NCI-H446 (cell line): ENCODE measurements at places on chromosomes 7 and 10.

DNA sequence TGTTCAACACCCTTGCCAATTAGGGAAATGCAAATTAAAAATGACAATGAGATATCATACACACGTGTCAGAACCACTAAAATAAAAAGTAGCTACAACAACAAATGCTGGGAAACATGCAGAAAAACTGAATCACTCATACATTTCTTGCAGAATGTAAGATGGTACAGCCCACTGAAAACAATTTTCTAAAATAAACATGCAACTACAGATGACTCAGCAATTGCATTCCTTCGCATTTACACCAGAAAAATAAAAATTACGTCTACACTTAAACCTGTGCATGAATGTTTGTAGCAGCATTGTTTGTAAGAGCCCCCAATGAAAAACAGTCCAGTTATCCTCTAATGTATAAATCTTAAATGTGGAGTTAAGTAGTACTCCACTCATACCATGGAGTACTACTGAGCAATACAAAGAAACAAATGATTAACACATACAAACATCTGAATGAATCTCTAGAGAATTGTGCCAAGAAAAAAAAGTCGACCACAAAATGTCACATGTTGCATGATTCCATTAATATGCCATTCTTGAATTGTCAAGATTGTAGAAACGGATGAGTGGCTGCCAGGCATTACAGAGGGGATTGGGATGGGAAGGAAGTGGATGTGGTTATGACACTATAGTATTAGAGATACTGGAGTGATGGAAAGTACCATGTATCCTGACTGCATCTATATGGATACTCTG lies 134.6 kb upstream of the NPSR1 start:
- DNase-seq, result no peak

DNA sequence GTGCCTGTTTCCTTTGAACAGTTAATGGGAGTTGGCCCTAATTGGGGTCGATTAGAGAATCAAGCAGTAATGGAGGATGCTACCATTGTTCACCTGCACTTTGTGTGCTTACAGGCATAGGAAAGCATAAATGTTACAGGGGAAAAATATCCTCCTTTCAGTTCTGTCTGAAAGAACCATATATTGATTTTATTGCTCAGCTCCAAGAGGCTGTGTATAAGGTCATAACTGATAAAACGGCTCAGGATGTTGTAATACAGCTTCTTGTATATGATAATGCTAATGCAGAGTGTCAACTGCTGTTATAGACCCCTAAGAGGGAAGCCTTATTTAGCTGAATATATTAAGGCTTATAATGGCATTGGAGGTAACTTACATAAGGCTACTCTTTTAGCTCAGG lies 32.9 kb upstream of the AKR1C2 start:
- DNase-seq, result no peak

- DNase-seq, result no peak
These were observed 155.6 kb upstream of the YAE1 start for GRCh38 chr7:39410582-39410981.

GRCh38 chr10:23359692-23360380 lies 15.2 kb upstream of the C10orf67 start:
- no peak for DNase-seq

- DNase-seq, result no peak
These were observed 128.7 kb upstream of the CXCL12 start for GRCh38 chr10:44513591-44513990.

DNA sequence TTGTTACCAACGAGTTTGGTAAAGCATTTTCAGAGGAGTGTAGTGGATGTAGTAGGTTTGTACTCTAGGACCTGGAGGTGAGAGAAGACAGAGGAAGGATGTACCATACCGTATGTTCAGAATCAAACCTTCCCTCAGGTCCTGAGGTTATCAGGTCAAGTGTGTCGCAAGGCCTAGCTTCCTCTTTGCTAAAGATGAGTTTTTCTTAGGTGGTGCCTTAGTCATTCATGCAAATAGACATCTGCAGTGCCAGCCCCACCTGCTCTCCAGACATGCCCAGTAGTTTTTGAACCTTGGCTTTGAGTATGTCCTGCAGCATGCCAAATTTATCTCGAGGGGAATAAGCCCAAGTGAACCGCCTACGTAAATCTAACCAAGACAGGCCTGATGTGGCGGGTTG lies 71.3 kb downstream of the HDAC9 start:
- peak; percentile 75 for DNase-seq

GRCh38 chr7:114930829-114931655 lies 9.1 kb downstream of the MDFIC start:
- no peak for DNase-seq

DNA sequence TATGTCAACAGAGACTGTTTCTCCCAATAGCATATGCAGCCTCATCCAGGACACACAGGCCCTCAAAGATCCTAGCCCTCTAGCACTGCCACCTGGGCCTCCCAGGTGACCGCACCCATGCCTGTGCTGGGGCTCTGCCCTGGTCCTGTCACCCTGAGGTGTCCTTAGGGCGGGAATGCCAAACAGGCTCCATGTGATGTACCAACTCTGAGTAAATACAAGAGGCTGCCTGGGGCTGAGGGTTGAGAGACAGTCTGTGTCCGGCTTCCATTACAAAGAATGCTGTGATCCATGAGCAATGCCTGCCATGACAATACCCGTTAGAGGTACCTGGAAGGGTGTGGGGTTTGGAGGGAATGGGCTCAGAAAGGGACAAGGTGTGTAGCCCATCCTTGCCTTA lies 83.0 kb upstream of the KAT6B start:
- no peak for DNase-seq

DNA sequence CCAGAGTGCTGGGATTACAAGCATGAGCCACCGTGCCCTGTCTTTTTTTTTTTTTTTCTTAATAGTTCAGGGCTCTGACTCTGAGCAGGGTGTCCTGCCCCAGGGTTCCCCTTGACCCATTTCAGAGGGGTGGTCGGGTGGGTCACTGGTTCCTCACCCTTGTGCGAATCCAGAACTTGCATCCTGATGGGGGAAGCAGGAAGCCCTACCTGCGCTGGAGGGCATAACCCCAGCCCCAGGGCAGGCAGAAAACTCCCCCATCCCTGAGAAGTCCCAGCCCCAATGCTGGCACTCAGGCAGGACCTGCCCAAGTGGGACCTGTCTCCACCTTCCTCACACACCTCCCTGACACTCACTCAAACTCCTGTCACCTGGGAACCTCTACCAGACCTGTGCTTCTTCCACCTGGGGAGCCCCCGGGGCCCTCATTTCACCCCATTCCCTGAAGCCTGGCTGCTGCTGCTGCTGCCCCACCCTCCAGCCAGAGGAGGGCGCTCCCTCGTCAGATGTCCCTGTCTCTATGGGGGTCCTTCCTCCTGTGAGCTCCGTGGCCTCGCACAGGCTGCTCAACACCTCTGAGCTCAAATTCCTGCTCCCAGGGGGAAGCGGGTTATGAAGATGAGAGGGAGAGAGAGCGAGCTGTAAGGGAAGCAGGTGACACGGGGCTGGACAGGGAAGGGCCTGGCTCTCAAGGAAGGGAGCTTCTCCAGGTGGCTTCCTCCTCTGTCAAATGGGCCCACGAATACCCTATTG lies 15.1 kb upstream of the ZNF273 start:
- DNase-seq, result no peak

- no peak for DNase-seq
These were observed 78.2 kb downstream of the NKX6-2 start for GRCh38 chr10:132707776-132708171.

DNA sequence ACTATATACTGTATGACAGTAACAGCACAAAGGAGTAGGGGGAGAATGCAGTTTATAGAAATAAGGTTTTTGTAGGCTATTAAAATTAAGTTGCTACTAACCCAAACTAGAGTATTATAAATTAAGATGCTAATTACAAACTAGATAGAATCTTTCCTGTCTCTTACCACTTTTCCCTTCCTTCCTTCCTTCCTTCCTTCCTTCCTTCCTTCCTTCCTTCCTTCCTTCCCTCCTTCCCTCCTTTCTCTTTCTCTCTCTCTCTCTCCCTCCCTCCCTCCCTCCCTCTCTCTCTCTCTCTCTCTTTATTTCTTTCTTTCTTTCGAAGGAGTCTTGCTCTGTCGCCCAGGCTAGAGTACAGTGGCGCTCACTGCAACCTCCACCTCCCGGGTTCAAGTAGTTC lies 36.4 kb upstream of the BRAF start:
- DNase-seq, result no peak

GRCh38 chr10:104873161-104873560 lies 232.1 kb downstream of the SORCS3 start:
- no peak for DNase-seq

DNA sequence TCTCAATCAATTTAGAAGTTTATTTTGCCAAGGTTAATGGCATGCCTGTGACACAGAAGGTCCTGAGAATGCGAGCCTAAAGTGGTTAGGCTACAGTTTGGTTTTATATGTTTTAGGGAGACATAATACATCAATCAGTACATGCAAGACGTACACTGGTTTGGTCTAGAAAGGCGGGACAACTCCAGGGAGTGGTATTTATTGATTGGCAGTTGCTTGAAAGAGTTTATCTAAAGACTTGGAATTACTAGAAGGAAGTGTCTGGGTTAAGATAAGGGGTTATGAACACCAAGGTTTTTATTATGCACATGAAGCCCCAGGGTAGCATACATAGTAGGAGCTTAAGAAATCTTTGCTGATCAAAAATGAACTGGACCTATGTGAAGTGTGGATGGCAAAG lies 21.5 kb downstream of the NPVF start:
- DNase-seq, result no peak

GRCh38 chr10:114914560-114914959 lies 23.4 kb upstream of the TRUB1 start:
- DNase-seq, result no peak

GRCh38 chr10:23340354-23340753 lies 4.2 kb downstream of the C10orf67 start:
- no peak for DNase-seq
